ENCODE measurements at places on chromosomes 13 and 19.

- no peak for DNase-seq
These were observed 2.1 kb upstream of the PDCD2L start for GRCh38 chr19:34402074-34402600.

DNA sequence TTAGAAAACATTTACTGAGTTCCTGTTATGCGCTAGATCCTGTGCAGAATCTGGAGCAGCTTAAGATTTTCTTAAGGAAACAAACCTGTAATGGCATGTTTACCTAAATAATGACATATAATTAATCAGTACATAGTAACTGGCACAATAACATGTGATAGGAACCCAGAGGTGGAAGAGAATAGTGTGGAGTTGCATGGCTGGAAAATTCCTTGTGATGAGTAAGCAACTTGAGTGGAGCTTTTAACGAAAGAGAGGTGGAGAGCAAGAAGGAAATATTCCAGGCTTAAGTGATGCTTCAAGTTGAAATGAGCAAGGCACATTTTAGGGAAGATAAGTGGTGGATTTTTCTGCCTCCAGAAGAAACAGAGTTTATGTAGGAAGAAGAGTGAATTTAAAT is 9.2 kb upstream of the GPC5 start:
- DNase-seq: no peak

DNA sequence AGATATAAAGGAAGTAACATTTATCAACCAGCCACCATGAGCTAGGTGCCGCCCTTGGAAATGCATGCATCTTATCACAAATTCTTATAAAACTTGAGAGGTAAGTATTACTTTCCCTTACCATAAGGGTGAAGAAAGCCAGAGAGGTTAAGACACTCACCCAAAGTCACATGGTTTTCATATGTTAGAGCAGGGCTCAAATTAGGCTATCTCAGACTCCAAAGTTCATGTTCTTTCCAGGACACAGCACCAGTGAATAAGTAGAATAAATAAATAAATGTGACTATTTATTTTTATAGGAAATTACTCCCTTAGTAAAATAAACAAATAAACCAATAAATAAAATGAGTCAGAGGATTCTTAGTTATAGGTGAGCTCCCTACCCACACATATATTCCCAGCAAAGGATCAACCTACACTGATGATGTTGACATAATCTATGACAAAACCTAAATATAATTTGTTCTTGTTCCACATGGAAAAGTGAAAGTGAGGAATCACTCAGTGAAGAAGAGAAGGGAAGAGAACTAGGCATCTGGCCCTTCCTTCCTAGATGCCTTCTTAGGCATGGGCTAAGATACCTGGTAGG is 27.2 kb downstream of the SPRY2 start:
- DNase-seq: no peak

GRCh38 chr13:71252184-71252704 is 614.8 kb downstream of the DACH1 start:
- DNase-seq: no peak

- DNase-seq: no peak
These were observed 88.8 kb downstream of the MAP4K1 start for GRCh38 chr19:38528931-38529330.

GRCh38 chr13:30804474-30804873 is 69.1 kb downstream of the ALOX5AP start:
- no peak for DNase-seq

- no peak for DNase-seq
These were observed 206.8 kb downstream of the ATP8A2 start for GRCh38 chr13:25578526-25578925.

GRCh38 chr13:51577690-51578089 is 6.6 kb upstream of the WDFY2 start:
- no peak for DNase-seq

- no peak for DNase-seq
These were observed 2.4 kb downstream of the CUL4A start for GRCh38 chr13:113211774-113212173.

DNA sequence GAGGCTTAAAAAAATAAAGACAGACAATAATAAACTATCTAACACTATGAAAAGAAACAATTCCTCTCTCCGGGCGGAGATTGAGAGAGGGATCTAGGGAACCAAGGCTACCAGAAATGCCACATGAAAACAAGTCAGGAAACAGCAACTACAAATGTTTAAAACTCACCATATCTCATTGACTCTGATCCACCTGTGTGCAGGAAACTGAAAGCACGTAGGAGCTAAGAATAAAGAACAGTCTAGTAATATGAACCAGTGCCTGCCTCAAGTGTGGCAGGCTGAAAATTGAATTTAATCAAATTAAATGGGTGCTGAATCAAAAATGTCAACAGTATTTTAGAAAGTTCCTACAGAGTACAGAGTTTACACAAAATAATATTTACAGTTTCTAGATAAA is 1701.0 kb downstream of the SLITRK5 start:
- no peak for DNase-seq

DNA sequence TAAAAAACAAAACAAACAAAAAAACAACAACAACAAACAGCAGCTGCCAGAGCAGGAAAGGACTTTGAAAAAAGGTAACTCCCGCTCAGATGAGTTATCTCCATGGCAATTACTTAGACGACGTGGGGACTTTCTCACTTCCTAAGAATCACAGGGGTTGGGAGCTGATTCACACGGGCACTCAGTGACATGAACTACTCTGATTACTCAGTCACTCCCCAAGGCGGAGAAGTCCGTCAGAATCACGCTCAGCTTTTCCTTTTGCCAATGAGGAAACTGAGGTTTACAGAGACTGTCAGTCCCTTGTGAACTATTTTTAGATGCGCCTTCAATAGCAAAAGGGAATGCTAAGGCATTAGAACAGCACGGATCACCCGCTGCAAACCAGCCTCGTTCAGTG is 32.3 kb upstream of the MATK start:
- peak; percentile 31 for DNase-seq

- peak; percentile 73 for DNase-seq
These were observed 29.1 kb downstream of the VAV1 start for GRCh38 chr19:6801485-6802086.

DNA sequence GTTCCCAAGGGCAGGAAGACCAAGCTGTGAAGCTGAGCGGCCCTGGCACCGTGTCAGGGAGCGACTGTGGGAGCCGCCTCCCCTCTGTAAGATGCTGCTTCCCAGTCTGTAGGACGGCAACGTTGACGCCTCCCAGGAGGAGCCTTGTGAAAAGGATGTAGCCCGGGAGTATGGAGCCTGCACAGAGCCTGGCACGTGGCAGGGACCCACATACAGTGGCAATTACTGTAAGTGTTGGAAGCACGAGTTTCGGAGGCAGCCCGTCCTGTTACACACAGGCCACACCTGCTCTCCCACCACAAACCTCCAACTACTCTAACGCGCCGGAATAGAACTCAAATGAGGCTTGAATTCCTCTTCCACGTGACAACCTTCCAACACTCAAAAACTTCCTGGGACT is 6.6 kb downstream of the RAB20 start:
- no peak for DNase-seq

DNA sequence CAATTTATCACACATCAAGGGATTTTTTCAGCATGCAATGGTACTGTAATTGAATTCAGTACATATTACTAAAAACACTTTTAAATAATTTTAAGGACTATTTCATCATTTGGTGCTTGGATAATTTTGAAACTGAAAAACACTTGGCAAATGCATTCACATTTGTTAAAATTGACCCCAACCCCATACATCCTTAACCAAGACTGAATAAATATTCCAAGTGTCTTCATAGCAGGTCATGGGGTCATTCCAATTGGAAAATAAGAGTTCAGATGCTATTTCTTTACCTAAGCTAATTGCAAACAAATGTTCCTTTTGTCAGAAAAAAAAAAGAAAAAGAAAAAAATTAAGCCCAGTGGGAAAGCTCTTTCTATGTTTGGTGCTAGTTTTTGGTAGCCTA is 516.4 kb upstream of the SPRY2 start:
- no peak for DNase-seq

DNA sequence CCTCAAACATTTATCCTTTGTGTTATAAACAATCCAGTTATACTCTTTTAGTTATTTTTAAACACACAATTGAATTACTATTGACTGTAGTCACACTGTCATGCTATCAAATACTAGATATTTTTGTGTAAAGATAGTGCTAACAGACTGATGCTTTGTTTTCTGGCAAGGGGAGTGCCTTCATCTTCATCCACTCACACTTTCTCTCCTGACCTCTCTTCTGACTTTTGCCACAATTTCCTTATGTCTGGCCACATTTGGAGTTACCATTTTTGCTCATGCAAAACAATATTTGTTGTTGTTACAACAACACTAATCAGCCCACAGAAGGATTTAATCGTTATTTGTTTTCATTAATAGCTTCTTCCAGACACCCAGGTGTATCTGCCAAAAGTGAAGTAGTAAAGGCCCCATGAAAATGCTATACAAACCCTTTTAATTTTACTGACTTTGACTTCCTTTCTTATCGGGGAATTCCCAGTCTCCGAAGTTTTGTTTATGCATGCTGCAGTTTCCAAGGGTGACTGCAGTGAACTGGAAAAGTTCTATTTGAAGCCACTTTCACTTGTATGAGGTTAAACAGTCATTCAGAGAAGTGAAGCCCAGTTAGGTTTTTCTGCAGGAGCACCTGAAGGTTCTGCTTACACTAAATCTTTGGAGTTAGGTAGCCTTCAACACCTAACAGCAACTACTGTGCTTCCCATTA is 66.1 kb upstream of the FRY start:
- no peak for DNase-seq

DNA sequence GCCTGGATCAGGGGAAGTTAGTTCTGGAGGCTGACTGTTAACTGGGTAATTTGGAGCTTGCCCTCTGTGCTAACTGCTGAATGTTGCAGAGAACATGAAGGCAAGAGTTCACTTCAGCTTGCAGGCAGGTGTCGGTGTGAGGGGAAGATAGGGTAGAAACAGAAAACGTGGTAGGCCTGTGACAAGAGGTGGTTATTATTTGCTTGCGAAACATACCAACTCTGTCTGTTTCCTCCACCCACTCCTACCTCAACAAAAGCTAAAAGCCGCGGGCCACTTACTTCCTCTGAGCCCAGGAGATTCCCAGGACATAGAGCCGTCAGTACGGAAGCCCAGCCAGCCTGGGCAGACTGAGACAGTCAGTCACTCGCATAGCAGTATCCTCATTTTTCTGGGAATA is 119.2 kb upstream of the ABCC4 start:
- no peak for DNase-seq

DNA sequence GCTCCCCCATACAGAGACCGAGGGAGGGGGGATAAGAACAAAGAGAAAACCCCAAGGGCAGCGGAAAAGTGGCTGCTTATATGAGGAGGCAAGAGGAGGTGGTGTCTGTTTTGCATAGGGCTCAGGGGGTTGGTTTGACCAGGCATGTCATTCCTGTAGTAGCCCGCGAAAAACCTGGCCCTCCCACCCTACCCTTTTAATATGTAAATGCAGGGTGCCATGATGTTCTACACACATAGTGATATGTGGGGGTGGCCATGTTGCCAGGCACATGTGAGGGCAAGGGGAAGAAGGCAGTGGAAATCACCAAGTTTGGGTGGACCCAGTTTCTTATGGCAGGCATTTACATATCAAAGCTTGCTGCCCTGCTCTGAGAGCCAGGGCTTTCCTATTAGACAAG is 203.5 kb upstream of the UBL3 start:
- no peak for DNase-seq

DNA sequence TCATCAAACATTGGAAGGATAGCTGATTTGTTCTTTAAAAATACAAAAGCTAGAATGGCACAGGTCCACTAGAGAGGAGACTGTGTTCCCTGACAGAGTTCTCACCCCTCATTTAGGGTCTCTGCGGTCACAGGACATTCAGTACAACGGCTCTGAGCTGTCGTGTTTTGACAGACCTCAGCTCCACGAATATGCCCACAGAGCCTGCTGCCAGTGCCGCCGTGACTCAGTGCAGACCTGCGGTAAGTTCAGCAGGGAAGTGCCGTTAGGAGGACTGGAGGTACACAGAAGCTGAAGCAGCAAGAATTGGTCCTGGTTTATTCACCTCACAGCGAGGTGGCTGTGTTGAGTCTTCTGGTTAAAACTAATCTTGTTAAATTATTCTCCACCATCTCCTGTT is 90.0 kb downstream of the TNFRSF19 start:
- DNase-seq: no peak

- no peak for DNase-seq
These were observed 16.7 kb downstream of the SYDE1 start for GRCh38 chr19:15123900-15124299.

DNA sequence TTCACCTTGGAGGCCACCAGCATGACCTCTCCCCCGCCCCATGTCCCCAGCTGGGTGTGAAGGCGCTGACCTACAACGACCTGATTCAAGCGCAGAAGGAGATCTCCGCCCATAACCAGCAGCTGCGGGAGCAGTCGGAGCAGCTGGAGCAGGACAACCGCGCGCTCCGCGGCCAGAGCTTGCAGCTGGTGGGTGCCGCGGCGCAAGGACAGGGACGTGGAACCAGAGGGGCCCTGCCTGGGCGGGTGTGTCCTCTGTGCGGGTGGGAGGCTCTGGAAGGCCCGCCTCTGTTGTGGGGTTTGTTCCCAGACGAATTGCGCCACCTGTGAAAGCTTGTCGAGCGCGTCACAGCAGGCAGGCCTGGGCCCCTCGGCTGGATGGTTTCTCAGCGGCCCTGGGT is 22.3 kb downstream of the PLEKHJ1 start:
- DNase-seq: no peak

GRCh38 chr13:22960827-22961226 is 220.0 kb upstream of the SGCG start:
- DNase-seq: no peak

DNA sequence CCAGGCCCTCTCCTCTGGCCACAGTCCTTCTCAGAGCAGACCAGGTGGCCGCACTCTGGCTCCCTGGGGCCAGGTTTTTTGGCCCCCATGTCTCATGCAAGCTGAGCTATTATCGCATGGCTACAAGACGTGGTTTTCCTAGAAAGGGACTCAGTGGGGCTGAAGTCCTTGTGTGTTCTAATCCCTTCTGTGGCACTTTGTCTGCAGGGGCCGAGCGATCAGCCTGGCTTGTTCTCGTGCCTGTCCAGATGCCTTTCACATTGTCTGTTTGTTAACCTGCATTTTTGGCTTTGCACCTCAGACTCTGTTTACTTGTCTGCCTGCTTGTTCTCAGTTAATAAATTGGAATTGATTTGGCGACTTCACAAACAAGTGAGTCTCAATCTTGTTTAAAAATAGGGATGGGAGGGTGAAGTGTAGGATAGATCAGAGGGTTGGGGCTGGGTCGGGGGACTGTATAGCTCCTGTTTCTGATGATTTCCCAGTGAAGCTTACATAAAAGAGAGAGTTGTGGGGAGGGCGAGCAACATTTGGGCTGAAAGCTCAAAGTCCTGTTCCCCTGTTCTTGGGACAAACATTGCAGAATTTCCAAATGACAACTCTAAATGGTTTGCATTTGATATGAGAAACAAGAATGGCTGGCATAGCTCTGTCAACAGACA is 440.4 kb downstream of the COG6 start:
- DNase-seq: no peak
